ENCODE measurements at places on chromosomes 4 and X.

DNA sequence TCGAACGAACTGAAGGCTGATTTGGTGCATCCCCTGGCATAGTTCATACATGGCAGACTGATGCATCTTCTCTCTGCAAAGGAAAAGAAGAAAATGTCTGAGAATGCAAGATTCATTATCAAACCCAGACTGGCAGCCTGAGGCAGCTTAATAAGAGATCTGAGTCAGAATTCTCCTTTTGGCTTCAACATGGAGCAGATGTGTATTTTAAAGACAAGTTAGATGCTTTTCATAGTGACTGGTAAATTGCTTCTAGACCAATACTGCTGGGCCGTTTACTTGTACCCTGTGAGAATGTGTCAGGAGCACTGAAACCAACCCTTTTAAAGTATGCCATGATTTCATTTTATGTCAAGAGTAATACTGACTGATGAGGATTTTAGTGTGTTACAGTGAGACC is 322.0 kb downstream of the NR3C2 start:
- no peak for DNase-seq

- DNase-seq: no peak
Observed at GRCh38 chr4:48904101-48904500, 2.5 kb downstream of the OCIAD2 start.

- no peak for DNase-seq
Observed at GRCh38 chr4:75490155-75490554, 24.0 kb downstream of the RCHY1 start.

GRCh38 chr4:184534511-184535391 is 60.4 kb upstream of the IRF2 start:
- no peak for DNase-seq

DNA sequence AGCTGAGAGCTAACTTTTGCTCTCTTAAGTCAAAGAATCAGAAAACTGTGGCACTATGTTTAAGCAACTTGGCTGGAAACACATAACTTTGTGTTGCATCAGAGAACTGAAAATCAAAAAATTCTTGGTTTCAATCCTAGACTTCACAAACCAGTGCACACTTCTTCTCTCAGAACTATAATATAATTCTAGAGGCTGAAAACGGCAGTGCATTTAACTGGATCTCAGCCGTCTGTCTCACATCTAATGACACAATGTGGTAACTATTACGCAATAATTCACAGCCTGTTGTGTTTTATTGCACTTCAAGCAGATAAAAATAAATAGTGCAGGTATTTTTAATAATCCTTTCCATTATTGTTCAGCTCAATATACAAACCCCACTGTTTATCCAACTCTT is 260.6 kb upstream of the DIAPH2 start:
- DNase-seq: no peak

- no peak for DNase-seq
Observed at GRCh38 chrX:4043951-4044350, 330.5 kb upstream of the PRKX start.

GRCh38 chr4:73885574-73886267 is 16.5 kb downstream of the CXCL1 start:
- DNase-seq: no peak

GRCh38 chr4:6916069-6916586 is 6.5 kb downstream of the TBC1D14 start:
- no peak for DNase-seq

Data from stimulated activated CD4-positive, alpha-beta T cell treated with anti-CD3 and anti-CD28 coated beads, Interleukin-15, amount 100 ng/mL, for 1 hour (primary cell).